ENCODE measurements at places on chromosomes 2 and 18.

- DNase-seq = no peak
Measured at GRCh38 chr18:27894746-27895145, 282.2 kb downstream of the CDH2 start.

GRCh38 chr18:21745231-21745630 is 4.6 kb downstream of the MIB1 start:
- DNase-seq = no peak

- DNase-seq = no peak
Measured at GRCh38 chr2:204535764-204536163, 9.5 kb upstream of the PARD3B start.

- no peak for DNase-seq
Measured at GRCh38 chr2:221485503-221485870, 86.6 kb downstream of the EPHA4 start.

DNA sequence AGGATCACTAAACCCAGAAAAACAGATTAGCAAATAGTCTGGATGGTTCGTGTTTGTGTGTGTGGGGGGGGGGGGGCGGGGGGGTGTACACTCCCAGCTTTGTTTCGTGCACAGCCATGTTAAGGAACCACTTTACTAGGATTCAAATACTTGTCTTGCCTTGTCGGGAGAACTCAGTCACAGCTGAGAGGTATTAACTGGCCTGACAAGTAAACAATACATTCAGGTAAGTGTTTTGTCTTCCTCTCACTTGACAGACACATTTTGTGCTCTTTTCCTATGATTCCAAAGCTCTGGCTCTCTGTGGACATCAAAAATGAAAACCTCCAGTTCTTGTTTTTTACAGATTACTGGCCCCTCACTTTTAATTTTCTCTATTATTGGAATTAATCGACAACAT is 173.5 kb downstream of the LRP1B start:
- DNase-seq = no peak

DNA sequence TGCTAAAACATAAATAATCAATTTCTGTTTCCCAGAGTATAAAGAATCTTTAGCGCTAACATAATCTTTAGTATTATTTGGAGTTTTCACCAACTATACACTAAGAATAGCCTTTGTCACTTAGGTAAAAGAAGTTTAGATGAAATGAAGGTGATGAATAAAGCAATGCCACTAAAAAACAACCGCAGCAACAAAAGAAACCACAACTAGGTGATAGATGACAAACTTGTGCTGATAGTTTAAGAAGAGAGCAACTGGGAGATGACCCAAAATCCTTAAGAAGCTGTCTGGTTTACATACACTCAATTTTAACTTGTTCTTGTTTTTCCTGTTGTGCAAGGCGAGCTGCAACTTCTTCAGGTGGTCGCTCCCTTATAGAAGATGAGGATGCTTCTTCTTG is 24.8 kb downstream of the IMMT start:
- DNase-seq = no peak

DNA sequence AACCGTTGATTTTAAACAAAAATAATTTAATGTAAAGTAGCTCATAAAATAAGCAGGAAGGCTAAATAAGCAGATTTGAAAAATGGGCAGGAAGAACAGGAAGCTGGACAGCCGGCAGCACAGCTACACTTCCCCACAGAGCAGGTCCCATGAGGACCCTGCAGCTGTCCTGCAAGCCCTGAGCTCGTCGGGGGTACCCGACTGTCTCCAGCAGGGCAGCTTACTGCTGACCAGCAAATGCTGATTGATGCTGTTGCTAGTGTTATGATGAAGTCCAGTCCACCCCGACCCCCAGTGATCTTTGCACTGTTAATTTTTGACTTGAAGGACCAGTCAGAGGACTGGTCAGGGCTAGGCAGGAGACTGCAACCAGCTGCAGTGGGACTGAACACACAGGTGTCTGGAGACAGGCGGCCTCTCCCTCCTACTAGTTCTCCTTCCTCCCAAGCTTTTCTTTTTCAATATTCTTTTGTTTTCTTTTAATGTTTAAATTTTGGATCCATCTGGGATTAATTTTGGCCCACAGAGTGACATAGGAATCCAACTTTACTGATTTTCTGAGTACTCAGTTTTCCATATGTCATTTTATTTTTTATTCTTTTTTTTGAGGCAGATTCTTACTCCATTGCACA is 27.7 kb downstream of the POLE4 start:
- DNase-seq = no peak

- no peak for DNase-seq
Measured at GRCh38 chr2:106858810-106859209, 27.2 kb downstream of the ST6GAL2 start.

DNA sequence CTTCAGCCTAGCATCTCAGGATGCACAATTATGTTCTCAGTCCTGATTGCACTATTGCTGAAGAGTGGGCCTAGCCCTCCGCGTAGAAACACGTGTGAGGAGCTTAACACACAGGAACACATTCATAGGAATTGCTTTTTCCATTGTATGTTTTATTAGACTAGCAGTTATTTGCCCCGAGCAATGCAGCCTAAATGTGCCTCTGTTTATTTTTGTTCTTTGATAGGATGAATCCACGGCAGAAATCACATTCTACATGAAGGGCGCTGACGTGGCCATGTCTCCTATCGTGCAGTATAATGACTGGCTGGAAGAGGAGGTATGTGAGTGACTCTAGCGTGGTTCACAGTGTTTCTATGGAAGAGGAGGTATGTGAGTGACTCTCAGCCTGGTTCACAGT is 65.9 kb upstream of the NFATC1 start:
- no peak for DNase-seq

DNA sequence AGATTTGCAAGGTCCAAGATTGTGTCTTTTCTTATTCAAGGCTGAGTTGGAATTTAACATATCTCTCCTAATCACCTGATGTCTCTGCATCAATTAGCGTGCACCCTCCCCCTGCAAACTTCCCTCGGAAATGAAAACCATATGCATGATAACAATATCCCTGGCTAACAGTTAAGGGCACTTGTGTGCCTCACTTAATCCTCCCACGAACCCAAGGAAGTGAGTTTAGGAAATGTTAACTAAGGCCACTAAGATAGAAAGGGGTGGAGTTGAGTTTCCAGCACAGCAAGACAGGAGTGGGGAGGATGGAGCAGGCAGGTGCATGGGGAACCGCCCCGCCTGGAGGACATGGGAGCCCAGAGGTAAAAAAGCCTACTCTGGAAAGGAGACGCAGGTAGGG is 52.4 kb upstream of the PTMA start:
- DNase-seq = no peak

DNA sequence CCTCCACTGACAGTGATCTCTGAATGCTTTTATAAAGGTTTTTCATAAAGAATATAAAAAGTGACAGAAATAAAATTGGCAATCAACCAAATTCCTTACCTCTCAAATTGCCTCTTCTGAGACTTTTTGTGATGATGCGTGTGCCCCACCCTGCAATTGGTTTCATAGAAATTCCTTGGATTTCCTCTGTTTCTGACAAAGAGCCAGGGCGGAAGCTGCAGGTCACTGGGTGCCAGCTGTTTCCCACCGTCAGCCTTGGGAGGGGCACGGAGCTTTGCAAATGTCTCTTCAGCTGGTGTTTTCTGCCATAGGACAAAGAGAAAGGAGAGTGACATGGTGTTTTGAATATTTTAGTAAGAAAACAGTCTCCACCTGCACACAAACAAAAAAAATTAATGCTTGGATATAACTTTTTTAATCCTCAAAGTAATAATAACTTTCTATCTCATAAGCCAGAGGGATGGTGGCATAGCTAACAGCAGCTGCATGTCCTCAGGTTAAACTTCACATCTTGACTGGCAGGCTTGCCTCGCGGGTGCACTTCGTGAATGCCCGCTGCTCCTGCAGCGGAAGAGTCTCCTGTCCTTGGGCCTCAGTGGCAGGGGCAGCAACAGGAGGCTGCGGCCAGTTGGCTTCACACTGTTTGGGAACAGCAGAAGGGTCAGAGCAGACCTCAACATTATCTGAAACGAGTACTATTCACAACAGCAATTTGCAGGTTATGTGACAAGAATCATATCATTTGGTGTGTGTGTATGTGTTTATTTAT is 24.7 kb downstream of the AGAP1 start:
- no peak for DNase-seq

All from retinal pigment epithelial cell (primary cell).